ENCODE measurements at places on chromosomes 11 and 22.

GRCh38 chr11:88035271-88035670 is 140.0 kb downstream of the RAB38 start:
- no peak for DNase-seq

GRCh38 chr11:72932132-72932570 is 117.9 kb downstream of the ATG16L2 start:
- DNase-seq: no peak

DNA sequence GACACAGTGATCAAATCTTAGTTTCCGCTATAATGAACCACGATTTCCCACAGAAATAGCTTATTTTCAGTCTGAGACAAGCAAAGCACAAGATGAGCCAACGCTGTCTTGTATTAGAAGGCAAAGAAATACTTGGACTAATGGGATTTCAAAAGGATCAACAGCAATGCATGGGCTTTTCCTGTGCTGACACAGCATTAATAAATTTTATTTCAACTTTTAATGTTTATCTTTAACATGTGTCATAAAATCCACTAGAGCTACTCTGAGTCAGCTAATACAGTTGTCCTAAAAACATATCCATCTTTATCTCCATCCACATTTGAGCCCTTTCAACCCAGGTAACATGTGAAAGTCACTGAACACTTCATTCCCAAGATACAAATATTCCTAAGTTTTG is 15.5 kb upstream of the SLC25A17 start:
- no peak for DNase-seq

DNA sequence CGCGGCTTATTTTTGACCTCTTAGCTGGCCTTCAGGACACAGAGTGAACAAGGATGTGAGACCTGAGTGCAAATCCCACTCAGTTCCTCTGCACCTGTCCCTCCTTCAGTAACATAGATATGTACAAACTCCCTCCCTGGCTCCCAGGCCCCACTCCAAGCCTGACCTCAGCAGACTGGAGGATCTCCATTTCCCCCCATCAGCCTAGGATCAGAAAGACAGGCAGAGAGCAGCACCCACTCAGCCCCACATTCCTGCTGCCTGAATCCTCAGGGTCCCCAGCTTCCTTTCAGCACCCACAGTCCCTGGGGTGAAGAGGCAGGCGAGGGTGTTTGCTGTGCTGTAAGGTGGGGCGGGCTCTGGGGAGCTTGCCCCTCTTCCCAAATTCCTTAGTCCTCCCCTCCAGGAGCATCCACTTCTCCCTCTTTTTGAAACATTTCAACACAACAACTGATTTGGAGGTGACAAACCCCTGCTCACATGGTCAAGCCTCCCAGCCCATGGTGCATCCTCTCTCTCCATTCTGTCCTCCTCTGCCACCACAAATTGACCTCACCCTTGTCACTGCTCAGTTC is 151.1 kb downstream of the FEZ1 start:
- DNase-seq: no peak

- DNase-seq: no peak
Measured at GRCh38 chr11:27295928-27296327, 67.1 kb downstream of the CCDC34 start.

Data from suppressor macrophage treated with lipopolysaccharide for 1 hour (primary cell).